ENCODE measurements at places on chromosomes 16 and 17. TPM values are rescaled to one million over a fixed set of nuclear protein-coding genes. Genes with fewer than 3 reads are reported as not detected.
A peak's percentile ranks its signal among the peaks of the same experiment; 100 is the strongest.

- no peak for DNase-seq
Measured at GRCh38 chr16:67299269-67299668, 19.9 kb downstream of the PLEKHG4 start.

DNA sequence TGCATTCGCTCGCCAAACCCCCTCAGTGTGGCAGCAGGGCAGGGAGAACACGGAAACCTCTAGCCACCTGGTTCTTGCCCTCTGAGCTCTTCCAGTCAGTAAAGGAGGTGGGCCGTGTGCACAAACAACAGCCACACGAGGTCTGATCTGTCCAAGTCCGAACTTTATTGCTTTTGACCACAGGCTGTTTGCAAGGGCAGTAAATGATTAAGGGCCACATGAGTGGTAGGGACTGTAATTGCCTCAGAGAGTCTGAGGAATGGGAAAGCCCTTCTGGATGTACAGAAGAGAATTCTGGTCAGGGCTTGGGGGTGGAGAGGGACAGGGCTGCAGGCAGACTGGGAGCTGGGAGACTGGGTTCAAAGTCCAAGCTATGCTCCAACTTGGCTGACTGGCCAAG, 75.7 kb upstream of the LHX1 start:
- no peak for DNase-seq

- DNase-seq = no peak
Measured at GRCh38 chr16:3474136-3474779, 21.0 kb downstream of the C16orf90 start.

DNA sequence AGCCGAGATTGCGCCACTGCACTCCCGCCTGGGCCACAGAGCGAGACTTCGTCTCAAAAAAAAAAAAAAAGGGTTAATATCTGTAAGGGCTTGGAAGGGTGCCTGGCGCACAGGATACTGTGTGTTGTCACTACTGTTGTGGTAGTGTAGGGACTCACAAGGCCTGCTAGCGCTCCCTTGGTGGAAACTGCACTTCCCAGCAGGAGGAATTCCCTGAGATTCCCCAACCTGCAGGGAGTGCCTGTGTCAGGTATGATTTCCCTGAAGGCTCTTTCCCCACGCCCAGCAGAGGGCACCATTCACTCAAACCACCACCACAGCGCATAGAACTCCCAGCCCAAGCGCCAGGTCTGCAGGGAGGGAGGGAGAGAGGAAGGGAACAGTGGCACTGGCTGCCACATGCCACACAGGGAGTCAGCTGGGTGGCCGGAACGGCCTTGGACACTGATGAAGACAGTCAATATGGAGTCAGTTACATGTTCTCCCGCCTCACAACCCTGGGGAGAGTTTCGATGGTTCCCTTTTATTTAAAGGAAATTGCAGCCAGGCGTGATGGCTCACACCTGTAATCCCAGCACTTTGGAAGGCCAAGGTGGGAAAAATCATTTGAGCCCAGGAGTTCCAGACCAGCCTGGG, 32.7 kb upstream of the CDH1 start:
- DNase-seq = peak; percentile 97

- DNase-seq = peak; percentile 5
Measured at GRCh38 chr16:73949574-73950320, 346.9 kb upstream of the PSMD7 start.

DNA sequence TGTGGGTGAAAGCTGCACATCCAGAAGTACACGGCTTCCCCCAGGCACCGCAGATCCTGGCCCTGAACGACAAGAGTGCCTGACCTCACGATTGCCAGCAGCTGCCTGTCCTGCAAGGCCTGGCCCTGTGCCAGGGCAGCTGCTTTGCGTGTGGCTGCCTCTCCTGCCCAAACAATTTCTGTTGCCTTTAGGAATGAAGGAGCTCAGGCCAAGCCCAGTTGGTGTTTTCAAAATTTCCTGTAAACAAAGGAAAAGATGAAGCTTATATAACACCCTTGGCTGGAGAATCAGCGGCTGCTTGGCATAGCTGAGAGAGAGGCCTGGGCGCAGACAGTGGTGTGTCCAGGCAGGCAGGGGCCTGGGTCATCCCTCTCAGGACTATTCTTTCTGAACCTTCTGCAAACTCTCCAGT, 11.7 kb upstream of the SLC47A2 start:
- peak; percentile 63 for DNase-seq

- DNase-seq = no peak
Measured at GRCh38 chr17:72143245-72143644, 22.4 kb downstream of the SOX9 start.

The PHOSPHO1 gene
- total RNA-seq = not detected

All from HT-29 (cell line).